NCI-H187 treated with DMSO at 0.1 percent for 48 hours (cell line): ENCODE measurements at places on chromosomes 5 and 9.

DNA sequence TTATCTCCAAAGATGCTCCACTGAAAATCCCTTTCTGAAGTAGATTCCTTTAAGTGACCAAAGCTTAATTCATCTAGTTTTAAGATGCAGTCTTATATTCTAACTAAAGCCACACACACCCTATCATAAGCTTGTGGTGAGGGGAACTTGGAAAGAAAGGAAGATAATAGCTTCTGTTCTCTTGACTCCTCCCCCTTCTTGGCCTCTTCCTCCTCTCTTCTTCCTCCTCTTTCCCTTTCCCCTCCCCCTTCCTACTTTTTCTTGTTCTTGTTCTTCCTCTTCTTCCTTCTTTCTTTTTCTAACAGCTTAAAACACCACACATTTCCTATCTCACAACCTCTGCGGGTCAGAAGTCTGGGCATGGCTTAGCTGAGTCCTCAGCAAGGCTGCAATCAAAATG lies 23.5 kb downstream of the IL7R start:
- DNase-seq: no peak

DNA sequence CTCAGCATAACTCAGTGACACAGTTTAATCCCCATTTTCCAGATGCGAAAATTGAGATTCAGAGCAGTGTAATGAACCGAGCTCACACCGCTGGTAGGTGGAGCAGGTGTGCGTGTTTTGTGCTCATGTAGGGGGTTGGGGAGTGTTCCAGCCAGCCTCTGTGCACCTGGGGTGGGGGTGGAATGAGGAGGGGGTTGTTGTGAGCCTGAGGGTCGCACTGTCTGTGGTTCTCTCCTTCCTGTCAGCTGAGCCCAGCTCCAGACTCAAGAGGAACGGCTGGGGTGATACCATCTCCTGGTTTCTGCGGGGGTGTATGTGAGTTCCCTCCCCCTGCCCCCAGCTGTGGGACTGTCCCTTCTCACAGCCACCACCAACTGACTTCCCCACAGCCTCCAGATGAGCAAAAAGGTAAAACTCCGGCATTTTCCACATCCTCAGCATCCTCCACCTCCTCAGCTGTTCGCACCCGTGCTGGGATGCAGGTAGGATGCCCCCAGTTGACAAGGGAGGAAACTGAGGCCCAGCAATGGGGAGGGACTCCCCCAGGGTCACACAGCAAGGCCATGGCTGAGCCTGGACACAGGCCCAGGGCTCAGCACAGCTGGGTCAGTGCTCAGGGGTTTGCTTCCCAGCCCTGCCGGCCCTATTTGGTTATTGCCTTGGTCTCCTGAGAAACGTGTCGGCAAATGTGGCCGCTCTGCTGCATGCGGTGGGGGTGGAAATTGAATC lies 2.1 kb downstream of the SH2D3C start:
- DNase-seq: no peak

DNA sequence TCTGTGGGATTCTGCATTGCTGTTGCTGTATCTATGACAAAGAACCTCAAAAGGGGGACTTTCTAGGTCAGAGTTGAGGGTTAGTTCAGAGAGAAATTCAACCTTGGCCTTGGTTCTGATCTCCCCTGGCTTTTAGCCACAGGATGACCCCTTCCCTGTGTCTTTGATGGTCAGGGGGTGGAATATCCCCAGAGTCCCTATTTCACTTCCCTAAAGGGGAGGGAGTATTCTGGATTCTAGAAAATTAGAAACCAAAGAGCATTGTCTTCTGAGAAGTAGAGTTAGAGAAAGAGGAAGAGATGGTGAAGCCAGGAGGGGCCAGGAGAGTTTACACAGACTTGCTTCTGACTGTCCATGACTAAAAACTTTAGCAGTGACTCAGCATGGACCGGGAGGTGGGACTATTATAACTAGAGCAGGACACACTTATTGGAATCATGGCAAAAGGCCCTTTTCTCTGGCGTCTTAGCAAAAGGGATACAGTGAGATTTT lies 56.2 kb upstream of the LPAR1 start:
- DNase-seq: no peak

- no peak for DNase-seq
Measured at GRCh38 chr5:171415115-171415730, 4.2 kb upstream of the FGF18 start.

GRCh38 chr5:106522296-106522695 lies 1148.4 kb downstream of the EFNA5 start:
- no peak for DNase-seq

- no peak for DNase-seq
Measured at GRCh38 chr5:43837996-43838395, 235.0 kb downstream of the NNT start.

- no peak for DNase-seq
Measured at GRCh38 chr5:31937226-31937625, 236.9 kb downstream of the GOLPH3 start.

GRCh38 chr5:154590093-154590724 lies 112.2 kb upstream of the HAND1 start:
- no peak for DNase-seq

GRCh38 chr9:71955300-71955915 lies 44.0 kb downstream of the C9orf85 start:
- no peak for DNase-seq

DNA sequence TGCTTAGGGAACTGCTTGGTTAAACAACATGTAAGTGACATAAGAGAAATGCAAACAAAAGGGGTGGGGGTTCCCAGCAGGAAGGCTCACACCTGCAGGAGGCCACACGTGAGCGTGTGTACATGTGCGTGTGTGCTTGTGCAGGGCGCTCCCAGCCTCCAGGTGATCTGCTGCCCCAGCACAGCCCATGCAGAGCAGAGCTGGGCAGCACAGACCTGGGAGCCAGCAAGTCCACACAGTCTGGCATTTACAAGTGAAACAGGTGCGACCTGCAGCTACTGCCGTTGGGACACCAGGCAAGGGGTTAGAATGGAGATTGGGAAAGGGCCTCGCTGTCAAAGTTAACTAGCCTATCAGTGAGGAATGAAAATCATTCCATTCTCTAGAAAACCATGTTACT lies 41.8 kb downstream of the GRAMD2B start:
- peak; percentile 29 for DNase-seq

GRCh38 chr9:6552033-6552432 lies 93.5 kb downstream of the GLDC start:
- no peak for DNase-seq

GRCh38 chr5:163880302-163880701 lies 374.9 kb downstream of the MAT2B start:
- DNase-seq: no peak

- no peak for DNase-seq
Measured at GRCh38 chr5:33475706-33476105, 34.9 kb downstream of the TARS1 start.

GRCh38 chr5:123171259-123171658 lies 82.2 kb downstream of the PRDM6 start:
- DNase-seq: no peak

DNA sequence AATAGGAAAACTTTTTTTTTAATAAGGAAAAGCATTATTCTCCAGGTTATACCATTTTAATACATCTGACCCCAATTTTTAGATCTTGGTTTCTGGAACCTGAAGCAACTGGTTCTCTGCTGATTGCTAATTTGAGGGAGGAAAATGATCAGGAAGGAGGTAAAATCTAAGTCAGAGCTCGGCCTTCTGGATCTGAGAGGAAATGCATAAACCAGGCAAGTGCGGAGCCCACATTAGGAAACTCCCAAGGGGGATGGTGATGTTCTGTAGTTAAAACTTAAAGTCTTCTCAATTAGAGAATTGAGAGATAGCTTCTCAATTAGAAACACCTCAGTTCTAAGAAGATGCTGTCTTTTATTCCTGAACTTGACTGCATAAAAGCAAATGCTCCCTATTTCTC lies 113.5 kb downstream of the TSSK1B start:
- no peak for DNase-seq

GRCh38 chr5:39411061-39411460 lies 13.7 kb downstream of the DAB2 start:
- no peak for DNase-seq

DNA sequence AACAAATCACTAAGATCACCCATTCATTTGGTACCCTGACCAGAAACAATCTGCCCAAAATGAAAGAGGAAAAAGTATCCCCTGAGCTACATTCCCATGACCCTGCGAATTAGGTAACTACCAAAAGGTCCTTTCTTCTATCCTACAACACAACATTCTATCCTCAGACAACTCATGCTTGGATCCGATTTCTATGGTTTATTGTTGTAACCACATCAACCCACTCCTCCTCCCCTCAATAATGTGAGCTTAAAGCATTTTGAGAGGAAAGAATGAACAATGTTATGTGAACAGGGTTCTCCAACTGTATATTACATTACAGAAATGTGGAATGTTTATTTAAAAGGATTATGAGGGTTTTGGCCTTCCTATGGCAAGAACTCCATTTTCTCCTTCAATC lies 4.0 kb downstream of the SLC35D2 start:
- DNase-seq: no peak

- DNase-seq: no peak
Measured at GRCh38 chr5:166724284-166724683, 1567.2 kb upstream of the WWC1 start.

DNA sequence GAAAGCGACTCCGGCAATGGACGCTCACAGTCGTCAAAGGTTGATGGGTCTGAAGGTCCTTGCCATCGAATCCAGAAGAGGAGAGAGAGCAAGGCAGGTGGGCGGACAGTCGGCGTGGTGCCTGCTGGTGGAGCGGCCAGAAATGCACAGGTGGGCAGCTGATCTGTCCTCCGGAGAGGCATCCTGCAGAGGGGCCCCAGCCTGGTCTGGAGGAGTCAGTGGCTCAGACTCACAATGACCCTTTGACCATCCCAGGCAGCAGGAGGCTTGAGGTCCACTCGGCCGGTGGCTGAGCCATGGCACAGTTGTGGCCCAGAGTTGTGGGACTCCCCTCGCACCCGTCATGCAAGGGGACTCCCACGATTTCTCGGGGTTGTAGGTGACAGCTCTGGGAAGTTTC lies 34.4 kb upstream of the FCN2 start:
- DNase-seq: no peak

DNA sequence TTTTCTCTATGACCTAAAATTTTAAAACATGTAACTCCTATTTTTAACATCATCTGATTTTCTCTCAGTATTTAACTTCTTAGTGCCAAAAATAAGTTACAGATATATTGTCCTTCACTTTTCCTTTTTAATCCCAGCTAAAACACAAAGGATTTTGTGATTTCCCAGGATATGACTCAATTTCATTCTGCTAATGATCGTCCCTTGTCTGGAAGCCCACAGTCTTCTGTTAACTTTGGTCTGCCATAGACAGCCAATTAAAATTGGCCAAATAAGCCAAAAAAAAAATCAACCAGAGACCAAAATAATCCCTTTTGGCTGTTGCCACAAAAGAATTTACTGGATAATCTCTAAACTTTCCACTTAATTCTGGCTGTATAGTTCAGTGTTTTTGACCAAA lies 124.5 kb upstream of the FST start:
- no peak for DNase-seq

DNA sequence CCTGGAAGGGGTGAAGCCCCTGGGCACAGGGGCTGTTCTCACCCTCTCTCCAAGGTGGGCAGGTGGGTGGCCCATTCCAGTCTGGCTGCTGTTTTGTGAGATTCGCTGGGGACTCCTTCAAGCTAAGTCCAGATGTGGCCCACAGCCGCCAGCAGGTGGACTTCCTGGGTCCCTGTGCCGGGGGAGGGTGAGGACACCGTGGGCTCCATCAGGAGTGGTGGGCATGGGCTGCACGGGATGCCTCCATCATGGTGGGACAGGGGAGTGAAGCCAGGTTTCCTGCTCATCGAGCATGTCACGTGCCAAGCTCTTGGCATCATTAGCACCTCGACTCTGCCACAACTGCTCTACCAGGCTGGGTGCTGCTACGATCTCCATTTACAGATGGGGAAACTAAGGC lies 1.8 kb downstream of the NCS1 start:
- DNase-seq: no peak

DNA sequence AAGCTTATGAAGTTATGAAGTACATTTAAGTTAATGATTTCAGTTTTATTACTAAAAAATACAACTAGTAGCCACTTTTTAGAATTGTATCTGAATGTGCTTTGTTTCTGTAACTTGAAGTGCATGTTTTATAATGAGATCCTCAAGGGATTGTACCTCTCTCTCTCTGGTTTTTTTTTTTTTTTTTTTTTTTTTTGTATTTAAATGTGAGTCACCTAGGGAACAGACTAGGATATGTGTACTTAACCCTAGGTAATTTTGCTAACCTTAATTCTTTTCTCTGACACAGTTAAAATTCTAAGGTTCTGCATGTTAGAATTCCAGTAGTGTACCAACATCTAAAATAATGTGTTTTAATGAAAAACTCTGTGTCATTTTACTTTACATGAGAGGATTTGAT lies 59.5 kb downstream of the CDC42SE2 start:
- no peak for DNase-seq

DNA sequence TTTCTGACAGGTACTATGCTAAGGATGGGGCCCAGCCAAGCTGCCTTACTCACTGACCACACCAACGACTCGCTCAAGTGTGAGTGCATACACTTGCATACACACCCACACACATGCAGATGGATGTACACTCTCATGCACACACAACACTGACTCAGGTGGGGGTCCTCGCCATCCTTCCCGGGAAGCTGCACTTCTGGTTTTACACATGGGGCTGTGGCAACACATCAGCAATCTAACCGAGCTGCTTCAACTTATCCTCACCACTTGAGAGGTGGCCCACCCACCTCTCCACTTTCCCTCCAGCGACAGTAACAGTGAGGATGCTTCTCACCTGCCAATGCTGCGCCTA lies 67.2 kb upstream of the SLC25A51 start:
- DNase-seq: no peak

- DNase-seq: no peak
Measured at GRCh38 chr5:120014535-120014934, 385.2 kb downstream of the FAM170A start.

DNA sequence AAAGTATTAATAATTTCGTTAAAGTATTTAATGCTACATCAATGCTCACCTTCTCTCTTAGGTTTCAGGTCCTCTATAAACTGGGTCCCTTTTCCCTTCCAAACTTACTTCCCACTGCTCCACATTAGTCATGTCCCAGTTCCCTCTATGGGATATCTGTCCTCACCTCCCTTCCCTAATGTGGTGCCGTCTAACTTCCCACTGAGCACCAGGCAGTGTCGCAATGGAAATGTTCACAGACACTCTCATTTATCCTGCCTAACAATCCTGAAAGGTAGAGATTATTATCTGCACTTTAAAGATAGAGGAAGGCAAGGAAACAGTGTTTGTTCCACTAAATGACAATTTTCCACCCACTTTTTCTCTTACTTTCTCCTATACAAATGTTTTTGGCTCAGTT lies 329.7 kb downstream of the CWC27 start:
- no peak for DNase-seq

DNA sequence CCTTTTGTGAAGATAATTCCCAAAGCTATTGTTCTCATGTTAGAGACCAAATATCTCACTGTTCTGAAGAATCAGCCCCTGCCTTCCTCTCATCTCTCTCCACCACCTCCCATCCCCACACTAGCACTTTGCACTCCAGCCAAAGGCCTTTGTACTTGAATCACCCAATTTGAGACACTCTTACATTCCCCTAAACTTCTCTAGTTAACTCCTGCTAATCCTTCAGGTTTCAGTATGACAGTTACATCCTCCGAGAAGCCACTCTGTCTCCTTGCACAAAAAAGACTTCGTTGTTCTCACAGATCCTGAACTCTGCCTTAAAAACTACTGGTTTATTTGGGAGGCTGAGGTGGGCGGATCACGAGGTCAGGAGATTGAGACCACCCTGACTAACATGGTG lies 227.5 kb downstream of the PIK3R1 start:
- DNase-seq: no peak

- DNase-seq: no peak
Measured at GRCh38 chr5:168002116-168002515, 289.3 kb upstream of the WWC1 start.
